CD4-positive, alpha-beta T cell treated with Interleukin-17A for 1 hour (primary cell): ENCODE measurements at places on chromosomes 11 and 22.

DNA sequence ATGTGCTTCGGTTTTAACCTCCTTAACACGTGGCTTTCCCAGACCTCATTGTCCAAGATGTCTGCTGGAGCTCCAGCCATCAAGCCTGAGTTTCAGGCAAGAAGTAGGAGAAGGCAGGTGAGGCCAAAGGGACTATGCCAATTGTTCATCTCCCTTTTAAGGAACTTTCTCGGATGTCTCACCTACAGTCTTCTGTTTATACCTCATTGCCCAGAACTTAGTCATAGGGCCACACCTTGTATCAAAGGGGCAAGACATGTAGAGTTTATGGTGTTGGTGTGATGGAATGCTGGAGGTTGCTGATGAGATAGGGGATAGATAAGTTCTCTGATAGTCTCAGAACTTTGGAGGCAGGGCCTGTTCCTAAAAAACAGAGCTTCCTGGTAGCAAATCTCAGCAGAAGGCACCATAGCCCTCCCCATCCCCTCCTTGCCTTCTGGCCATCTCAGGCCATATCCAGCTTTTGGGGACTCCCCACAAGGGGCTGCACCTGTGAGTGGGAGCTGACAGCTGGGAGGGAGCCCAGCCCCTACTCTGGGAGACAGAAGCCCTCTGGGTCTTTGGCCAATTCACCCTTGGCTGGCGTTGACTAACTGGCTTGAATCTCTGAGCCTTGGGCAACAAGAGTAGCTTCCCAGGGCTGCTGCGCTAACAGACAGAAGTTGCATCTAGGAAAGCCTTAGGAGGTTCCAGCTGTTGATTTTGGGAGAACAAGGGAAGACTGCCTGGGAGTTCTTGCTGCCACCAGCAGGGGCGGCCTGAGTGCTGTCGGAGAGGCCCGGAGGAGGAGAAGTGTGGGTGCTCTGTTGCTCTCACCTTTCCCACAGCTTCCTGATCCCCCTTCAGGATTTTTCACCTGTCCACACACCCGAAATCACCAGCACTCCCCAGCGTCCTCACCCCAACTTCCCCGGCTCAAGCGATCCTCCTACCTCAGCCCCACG, 149.8 kb upstream of the THY1 start:
- no peak for DNase-seq

GRCh38 chr11:111986589-111986988, 38.6 kb upstream of the DLAT start:
- no peak for DNase-seq

- DNase-seq, result no peak
Measured at GRCh38 chr11:9150501-9150900, 59.1 kb upstream of the SCUBE2 start.

- no peak for DNase-seq
Measured at GRCh38 chr11:8685306-8685705, 2.7 kb downstream of the RPL27A start.

GRCh38 chr11:65646288-65646957, 8.5 kb downstream of the SIPA1 start:
- DNase-seq, result no peak

- DNase-seq, result no peak
Measured at GRCh38 chr11:109756521-109756920, 334.5 kb downstream of the C11orf87 start.

- no peak for DNase-seq
Measured at GRCh38 chr11:27501100-27501499, 5.5 kb downstream of the LIN7C start.

GRCh38 chr11:101362643-101363042, 221.2 kb downstream of the TRPC6 start:
- DNase-seq, result no peak

DNA sequence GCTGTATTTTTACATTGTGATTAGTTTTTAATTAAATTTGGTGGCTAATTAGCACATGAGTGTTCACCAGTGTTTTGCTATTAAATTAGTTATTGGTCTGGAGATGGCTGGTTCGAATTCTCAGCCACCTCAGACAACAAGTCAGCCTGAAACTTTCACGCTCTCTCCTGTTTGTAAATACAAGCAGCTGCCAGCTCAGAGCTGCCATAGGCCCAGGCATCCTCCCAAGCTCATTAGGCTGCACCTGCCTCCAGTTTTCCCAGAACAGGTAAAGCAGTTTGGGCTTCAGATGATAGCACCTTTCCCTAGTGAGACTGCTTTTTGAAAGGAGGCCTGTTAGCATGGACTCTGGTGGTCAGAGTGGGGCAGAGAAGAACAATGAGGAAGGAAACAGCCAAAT, 156.8 kb downstream of the NAV2 start:
- no peak for DNase-seq

DNA sequence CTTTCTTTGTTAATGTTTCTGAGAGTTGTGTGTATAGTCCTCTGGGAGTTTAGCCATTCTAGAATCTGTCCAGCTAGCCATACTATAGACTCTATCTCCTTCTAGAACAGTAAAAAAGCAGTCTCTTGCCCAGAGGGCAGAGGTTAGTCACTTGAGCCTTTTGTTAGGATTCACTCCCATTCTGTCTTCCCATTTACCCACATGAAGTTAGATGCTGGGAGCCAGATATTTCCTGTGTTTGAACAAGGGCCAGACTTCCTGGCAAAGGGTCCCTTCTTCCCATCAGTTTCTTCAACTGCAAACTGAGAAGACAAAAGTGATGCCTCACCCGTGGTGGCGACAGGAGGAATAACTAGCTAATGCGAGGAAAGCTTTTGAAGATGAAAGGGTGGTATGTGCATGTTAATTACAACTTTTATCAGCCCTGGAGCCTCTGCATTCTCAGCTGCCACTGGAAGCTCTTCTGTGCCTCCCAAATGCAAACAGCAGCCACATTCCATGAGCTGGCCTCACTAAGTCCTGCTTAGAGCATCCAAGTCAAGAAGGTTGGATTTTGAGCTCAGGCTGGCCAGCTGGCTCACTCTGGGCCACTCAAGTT, 12.8 kb downstream of the CD44 start:
- DNase-seq, result peak; percentile 21

DNA sequence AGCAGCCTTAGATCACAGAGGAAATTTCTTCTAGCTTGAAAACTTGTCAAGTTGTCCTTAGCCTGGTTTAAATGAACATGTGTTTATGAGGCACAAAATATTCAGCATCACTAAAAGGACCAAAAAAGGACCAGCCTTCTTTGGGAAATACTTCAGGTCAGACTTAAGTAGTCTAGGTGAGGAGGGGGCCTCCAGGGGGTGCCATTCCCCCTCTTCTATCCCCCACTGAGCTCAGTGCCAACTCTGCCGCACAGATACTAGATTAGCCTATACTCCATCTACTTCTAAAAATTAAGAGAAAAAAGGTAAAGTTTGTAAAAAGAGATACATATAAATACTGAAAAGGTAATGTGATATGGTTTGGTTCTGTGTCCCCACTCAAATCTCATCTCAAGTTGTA, 20.6 kb downstream of the CLTCL1 start:
- DNase-seq, result no peak

DNA sequence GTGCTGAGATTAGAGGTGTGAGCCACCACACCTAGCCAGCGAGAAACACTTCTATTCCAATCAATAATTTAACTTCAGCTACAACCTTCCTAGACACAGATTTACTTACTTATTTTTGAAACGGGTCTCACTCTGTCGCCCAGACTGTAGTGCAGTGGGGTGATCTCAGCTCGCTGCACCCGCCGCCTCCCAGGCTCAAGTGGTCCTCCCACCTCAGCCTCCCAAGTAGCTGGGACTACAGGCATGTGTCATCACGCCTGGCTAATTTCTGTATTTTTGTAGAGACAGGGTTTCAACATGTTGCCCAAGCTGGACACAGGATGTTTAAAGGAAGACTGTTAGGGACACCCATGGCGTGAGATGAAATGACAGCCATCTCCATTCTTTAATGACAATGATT, 61.3 kb downstream of the MICAL3 start:
- DNase-seq, result no peak

DNA sequence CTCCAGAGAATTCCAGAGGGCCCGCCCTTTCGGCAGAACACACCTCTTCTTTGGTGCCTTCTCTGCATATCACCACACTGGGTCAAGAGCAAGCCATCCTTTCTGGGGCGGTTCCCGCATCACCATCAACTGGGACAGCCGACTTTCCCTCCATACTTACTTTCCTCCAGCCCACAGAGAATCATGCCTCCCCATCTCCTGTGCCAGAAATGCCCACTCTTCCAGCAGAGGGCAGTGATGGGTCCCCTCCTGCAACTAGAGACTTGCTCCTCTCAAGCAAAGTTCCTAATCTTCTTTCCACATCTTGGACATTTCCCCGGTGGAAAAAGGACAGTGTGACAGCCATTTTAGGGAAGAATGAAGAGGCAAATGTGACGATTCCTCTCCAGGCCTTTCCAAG, 157.7 kb downstream of the C11orf91 start:
- DNase-seq, result peak; percentile 30

DNA sequence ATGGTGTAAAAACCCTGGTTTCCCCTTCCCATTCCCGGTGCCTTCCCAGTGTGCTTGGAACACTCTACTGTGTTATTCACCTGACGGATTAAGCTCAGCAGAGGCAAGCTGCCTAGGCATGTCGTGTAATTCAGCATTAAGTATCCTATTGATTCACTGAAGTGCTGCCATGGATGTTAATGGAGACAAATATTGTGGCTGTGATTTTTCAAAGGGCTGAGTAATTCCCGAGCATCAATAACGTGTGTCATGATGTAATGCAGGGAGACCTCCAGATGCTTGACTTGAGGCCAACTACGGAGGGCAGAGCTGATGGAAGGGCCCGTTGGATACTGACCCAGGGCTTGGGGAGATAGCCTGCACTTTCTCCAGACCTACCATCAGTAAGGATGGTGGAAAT, 269.0 kb downstream of the ST3GAL4 start:
- DNase-seq, result no peak

DNA sequence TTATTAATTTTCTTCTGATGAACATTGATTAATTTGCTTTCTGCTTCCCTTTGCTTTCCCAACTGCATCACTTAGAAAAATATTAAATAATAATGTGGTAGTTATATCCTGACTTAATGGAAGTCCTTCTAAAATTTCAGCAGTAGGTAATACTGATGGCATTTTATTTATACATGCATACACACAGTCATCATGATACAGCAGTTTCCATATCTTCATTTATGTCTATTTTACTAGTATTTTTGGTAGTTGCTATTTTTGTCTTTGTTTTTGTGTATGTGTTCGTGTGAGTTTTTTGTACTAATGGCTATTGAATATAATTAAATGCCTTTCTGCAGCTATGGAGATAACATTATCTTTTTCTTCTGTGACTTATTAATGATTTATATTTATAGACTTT, 484.7 kb upstream of the CNTN5 start:
- DNase-seq, result no peak

DNA sequence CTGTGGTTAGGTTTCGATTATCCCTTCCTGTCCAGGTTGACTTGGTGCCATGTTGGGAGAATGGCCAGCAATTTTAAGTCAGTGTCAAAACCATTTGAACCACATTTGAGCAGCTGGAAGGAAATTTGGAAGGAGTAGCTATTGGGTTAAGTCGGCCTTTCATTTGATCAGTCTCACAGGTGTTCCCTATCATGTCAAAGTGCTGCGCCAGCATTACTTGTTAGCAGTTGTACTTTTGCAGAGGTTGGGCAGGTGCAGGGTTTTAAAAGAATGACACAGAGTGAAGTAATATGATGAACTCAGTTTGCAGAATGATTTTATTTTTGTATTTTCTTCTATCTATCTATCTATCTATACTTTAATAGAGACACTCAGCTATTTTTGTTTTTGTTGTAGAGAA, 6.4 kb upstream of the TYMP start:
- DNase-seq, result no peak

DNA sequence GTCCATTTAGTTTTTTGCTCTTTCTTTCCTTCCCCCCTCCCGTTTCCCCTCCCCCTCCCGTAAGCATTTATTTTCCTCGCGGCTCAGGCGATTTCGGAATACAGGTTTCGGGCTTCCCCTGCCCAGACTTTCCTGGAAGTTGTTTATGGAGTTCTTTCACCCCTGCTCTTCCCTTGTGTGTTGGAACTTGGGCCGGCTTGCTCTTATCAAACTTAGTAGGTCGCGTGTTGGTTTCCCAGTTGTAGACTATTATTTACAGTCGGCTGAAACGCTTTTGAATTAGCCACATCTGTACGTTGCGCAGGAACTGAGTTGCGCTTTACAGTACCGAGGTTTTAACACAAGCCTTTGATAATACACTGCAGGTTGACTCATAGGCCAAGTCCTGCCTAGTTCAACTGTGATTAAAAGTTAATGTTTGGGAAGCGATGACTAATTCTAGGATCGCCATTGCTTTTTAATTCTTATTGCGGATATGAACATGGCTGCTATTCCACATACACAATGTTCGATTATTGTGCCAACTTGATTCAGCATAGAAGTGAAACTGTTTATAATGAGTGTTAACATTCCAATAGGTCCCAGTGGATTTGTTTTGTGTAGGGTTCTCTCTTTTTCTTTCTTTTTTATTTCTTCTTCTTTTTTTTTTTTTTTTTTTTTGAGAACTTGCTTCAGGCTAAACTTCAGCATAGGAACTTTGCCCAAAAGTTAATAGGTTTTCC, 1.7 kb downstream of the YAP1 start:
- DNase-seq, result peak; percentile 35

- peak; percentile 26 for DNase-seq
Measured at GRCh38 chr22:44718418-44718817, 16.4 kb downstream of the PRR5 start.

DNA sequence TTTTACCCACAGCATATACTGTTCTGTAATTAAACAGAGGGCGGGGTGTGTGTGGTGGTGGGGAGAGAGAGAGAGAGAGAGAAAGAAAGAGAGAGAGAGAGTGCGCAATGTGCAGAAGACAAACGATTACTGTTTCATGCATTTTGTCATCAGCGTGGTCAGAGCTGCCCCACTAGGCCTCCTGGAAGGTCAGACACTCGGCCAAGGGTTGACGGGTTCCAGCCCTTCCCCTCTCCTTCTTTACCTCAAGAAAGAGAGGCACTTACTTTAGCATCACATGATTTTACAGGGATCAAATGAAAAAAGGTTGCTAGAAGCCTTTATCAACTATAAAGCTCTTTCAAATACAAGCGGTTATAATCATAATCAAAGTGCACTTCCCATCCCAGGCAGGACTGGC, 269.2 kb upstream of the SORL1-AS1 start:
- no peak for DNase-seq
